CD8-positive, alpha-beta T cell (primary cell): ENCODE measurements at places on chromosomes 5 and 9.

DNA sequence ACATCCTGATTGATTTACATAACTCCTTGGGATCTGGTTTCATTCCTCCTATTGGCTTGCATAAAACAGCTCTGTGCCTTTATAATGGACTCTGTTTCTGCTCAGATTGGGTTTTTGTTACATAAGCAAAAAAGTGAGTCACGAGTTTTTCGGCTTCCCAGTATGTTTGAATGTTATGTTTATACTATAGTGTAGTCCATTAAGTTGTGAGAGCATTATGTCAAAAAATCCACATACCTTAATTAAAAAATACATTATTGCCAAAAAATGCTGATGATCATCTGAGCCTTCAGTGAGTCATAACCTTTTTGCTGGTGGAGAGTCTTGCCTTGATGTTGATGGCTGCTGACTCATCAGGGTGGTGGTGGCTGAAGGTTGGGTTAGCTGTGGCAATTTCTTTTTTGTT is 144.6 kb downstream of the CCDC171 start:
- DNase-seq: no peak

GRCh38 chr9:79581794-79582193 is 10.0 kb downstream of the TLE4 start:
- DNase-seq: no peak

- DNase-seq: no peak
These were observed 98.6 kb upstream of the TLE1 start for GRCh38 chr9:81787747-81788632.

DNA sequence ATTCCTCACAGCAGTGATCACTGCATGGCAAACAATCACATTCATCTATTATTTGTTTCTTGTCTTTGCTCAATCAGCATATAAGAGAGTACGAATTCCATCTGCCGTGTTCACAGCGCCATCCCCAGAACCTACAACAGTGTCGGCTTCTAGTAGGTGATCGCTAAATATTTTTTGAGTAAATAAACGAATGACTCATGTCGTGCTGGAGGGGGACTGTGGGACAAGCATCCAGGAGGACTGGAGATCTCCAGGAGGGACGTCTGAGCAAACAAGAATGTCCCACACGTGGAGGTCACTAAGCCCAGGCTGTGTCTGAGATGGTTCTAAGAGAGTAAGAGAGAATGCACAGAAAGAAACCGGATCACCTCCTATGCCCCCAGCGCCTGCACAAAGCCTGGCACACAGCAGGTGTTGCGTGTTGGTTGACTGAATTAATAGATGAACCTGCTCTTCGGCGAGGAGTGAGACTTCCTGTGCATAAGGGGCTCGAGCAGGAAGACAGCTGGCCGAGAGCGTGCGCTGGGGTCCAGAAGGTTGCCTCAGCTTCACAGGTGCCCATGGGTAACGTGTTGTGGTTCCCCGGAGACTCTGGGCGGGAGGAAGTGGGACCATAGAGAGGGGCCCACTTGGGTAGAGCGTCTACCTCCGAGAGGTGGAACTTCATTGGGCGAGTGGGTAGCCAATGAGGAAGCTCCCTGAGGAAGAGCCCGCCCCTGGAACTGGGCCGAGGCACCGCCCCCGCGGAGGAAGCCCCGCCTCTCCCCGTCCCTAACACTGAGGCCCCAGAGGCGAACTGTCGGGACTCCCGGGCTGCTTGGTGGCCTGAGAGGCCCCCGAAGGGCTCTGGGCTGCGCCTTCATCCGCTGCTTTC is 193.0 kb downstream of the MELK start:
- DNase-seq: peak; percentile 95

DNA sequence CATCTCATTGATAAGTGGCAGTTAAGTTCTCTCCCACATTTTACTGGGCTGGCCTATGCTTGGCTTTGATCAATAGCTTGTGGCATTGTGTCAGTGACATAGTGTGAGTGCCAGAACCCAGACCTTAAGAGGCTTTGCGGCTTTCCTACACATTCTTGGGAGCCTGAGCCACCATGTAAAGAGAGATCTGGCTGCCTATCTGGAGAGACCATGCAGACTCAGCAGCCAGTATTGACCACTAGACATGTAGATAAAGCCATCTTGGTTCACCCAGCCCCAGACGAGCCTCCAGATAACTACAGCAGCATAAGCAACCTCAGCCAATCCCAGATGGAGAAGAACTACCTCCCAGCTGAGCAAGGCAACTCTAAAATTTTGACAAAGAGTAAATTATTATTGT is 28.6 kb downstream of the C9orf153 start:
- DNase-seq: no peak

- DNase-seq: no peak
These were observed 18.2 kb downstream of the SLC9A3 start for GRCh38 chr5:505951-506525.

- peak; percentile 3 for DNase-seq
These were observed 31.8 kb downstream of the SEC61B start for GRCh38 chr9:99253772-99254431.

GRCh38 chr5:83331842-83332241 is 139.7 kb upstream of the VCAN start:
- no peak for DNase-seq

DNA sequence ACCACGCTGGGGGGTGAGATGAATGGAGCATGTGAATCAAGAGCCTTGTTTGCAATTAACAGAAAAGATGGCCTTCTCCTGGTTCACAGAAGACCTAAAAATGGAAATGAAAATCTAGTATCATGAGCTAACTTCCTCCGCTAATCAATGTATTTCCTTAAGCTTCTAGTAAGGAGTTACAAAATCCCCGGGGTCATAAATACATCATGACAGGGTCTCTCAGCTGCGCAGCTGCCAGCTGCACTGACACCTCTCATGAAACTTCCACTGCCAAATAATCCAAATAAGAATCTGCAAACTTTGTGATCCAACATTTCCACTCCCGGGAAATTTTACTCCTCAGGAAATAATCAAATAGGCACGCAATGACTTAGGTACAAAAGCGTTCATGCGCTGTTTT is 11.9 kb downstream of the MYO10 start:
- DNase-seq: no peak

DNA sequence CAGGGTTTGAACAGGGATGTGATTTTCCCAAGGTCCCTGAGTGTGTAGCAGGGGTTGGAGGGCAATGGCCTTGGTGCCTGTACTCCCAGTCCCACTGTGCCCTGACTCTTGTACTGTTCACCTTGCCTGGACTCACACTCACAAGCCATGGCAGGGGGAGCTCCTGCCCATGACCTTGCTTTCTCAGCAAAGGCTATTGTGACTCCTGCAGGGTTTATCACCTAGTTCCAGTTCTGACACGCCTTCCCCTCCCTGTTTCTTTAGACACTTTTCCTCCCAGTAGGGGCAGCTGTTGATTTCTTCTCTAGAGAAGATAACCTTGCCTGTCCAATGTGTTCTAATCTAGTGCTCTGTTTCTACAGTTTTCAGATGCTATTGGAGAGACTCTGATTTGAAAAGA is 139.5 kb downstream of the FSTL4 start:
- no peak for DNase-seq
